ENCODE measurements at places on chromosomes 1 and 21.

GRCh38 chr1:51689643-51690042, 72.8 kb downstream of the OSBPL9 start:
- H3K4me3 ChIP-seq = no peak overlapping the region
- no peaks in the 10 kb centered on the region for H3K27me3 ChIP-seq
- H3K27ac ChIP-seq = peak overlapping the region; percentile 56
- no peak for DNase-seq
- peaks cover 2% of the 10 kb centered on the region for H3K36me3 ChIP-seq

- DNase-seq = no peak
- H3K36me3 ChIP-seq = no peaks in the 10 kb centered on the region
- H3K4me1 ChIP-seq = no peaks in the 10 kb centered on the region
Measured at GRCh38 chr1:86100401-86100800, 56.2 kb downstream of the COL24A1 start.

DNA sequence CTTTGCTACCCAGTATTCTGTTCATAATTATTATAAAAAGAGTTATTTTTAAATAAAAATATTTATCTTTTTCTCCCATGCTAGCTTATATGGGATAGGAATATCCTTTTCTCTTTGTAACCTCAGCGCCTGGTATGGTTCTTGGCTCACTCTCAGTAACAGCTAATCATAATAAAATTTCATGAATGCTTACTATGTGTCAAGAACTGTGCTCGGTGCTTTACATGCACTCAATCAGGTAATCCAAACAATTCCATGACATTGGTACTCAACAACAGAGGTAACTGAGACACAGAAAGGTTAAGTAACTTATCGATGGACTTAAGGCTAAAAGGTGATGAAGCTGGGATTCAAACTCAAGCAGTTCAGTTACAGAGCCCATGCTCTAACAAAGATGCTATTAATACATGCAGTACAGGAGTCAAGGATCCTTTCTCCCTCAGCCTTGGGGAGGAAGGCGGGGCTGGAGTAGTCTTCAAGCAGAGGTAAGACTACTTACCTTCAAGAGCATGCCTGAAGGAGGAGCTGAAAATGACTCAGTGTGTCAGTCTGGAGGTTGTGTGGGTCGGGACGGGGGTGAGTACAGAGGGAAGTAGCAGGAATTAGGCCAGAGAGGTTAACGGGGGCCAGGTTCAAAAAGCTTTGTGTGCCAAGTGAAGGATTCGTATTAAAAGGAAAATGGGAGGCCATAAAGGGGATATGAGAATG, 73.4 kb downstream of the PLPPR5 start:
- DNase-seq = no peak
- no peak overlapping the region for H3K4me3 ChIP-seq
- H3K27ac ChIP-seq = no peak overlapping the region
- H3K36me3 ChIP-seq = no peaks in the 10 kb centered on the region

GRCh38 chr1:208207388-208208131, 36.6 kb downstream of the PLXNA2 start:
- peak overlapping the region; percentile 83 for H3K27ac ChIP-seq
- H3K36me3 ChIP-seq = peaks cover 3% of the 10 kb centered on the region
- no peaks in the 10 kb centered on the region for H3K27me3 ChIP-seq

DNA sequence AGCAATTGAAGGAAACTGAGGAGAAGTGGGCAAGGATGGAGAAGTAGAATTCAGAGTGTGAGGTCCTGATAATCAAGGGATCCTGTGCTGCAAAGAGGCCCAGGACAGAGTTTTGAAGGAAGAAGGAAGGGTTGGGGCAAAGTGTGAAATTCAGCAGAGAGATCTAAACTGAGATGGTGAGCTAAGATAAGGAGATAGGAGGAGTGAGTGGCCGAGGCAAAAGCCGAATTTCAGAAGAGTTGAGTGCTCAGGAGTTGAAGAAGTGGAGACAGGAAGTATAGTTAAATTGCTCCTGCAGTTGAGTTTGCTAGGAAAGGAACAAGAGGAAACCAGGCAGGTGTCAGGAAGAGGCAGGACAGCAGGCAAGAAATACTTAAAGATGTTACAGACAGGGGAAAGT, 16.4 kb upstream of the MAPKAPK2 start:
- H3K27ac ChIP-seq = no peak overlapping the region
- peaks cover 2% of the 10 kb centered on the region for H3K4me1 ChIP-seq
- H3K4me3 ChIP-seq = no peak overlapping the region
- H3K27me3 ChIP-seq = peaks cover 51% of the 10 kb centered on the region
- H3K36me3 ChIP-seq = no peaks in the 10 kb centered on the region
